ENCODE measurements at places on chromosomes 2 and 18.

DNA sequence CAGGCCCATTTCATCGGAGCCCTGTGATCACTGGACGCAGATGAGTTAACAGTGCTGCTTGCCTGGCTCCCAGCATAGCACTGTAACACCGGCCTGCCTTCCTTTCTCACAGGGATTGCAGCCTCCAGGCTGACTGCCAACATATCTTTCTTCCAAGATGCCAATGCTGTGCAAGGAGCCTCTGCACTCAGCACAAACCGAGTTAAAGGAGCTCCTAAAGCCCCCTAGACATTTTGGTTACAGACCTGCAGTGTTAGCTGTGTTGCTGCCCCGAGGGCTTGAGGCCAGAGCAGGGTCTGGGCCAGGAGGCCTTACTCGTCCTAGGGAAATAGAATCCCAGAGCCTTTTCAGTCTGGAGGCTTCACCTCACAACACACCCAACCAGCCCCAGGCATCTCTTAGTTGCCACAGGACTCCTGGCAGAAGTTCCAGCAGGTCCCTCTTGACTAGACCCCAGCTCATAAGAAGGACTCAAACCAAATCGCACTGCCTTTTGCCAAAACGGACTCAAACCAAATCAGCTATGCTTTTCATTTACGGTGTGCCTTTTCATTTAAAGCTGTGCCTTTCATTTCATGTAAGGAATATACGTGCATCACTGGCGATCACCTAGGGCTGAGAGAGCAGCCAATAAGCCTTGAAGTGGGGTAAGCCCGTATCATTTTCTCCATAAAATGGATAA, 58.4 kb upstream of the EML4 start:
- no peak for DNase-seq

- DNase-seq: no peak
Observed at GRCh38 chr2:75666911-75667310, 20.3 kb downstream of the MRPL19 start.

DNA sequence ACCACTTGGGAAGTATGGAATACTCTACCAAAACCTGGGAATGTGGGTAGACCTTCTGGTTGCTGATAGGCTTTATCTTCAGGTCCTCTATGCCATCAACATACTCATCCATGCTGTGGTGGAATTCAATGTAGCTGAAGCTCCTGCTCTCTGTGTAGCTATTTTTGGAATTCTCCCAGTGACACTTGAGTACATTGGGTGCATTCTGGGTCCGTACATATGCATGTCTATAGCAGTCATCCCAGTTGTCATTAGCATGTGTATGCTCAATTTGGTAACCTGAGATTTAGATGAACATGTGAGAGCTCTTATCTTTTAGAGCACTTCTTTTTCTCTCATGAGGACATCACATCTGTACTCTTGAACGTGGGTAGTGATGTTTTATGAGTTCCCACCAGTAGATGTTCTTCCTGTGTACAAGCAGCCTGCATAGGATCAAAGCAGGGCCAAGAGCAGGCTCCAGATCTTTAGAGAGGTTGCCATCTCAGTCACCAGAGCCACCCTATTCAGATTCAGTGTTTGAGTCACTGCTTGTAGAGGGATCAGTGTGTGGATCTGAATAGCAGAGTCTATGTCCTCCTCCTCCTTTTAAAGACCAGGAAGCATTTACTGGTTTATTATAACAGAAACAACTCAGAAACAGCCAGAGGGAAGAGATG, 65.9 kb downstream of the MGAT5 start:
- DNase-seq: no peak

DNA sequence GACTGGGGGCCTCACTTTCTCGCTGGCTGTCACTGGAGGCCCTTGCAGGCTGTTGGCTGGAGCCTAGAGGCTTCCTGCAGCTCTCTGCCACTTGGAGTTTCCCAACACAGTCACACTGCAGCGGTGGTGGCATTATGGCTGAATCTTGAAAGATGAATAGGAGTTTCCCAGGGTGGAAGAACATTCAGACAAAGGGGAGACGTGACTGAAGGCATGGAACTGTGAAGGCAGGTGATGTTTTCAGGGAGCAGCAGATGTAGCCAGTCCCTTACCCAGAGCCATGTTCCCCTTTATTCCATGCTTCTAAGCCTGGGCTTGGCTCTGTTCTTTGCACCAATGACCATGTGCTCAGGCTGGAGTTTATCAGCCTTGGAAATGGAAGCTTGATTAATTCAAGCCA, 106.7 kb upstream of the BOD1L2 start:
- DNase-seq: no peak
